ENCODE measurements at places on chromosomes 3 and 15.
A peak's percentile ranks its signal among the peaks of the same experiment; 100 is the strongest.

DNA sequence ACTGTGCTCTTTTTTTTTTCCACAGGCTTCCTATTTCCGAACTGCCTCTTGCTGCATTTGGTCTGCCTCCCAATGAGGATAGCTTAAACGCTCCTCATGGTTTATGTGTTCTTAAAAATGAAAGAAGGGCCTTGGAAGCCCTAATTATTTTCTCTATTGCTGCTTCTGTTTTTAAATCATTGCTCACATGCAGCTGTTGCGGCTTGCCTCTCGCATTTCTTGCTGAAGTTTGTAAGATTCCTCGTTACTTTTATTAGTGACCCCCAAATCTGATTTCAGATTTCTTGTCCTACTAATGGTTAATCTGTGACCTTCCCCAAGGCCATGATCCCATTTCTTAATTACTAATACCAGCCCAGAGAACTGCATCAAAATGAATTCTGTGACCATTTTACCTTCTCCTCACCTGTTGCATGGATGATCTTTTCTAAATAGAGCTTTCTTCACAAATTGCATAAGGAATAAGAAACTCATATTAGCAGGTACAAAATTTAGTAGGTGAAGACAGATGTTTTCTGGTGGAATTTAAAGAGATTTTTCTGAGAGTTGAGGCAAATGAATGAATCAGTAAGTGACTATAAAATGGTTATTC, 1.8 kb downstream of the UBE2E1 start:
- no peak for DNase-seq

- DNase-seq: no peak
Measured at GRCh38 chr3:60010781-60011180, 961.0 kb upstream of the CFAP20DC start.

DNA sequence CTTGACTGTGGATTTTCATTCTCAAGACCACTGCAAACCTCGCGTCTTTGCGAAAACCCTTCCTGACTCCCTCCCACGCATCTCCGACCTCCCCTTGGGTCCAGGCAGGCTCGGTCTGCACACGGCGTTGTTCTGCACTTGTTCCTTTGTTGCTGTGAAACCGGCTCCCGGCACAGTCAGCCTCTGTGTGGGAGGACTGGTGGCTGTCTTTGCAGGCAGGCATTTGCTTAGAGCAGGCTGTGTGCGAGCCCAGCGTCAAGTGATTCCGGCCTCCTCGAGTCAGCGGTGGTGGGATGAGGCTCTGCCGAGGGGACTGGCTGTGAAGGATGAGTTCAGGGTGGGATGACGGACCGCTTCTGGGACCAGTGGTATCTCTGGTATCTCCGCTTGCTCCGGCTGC, 102.6 kb upstream of the ROPN1 start:
- DNase-seq: no peak

DNA sequence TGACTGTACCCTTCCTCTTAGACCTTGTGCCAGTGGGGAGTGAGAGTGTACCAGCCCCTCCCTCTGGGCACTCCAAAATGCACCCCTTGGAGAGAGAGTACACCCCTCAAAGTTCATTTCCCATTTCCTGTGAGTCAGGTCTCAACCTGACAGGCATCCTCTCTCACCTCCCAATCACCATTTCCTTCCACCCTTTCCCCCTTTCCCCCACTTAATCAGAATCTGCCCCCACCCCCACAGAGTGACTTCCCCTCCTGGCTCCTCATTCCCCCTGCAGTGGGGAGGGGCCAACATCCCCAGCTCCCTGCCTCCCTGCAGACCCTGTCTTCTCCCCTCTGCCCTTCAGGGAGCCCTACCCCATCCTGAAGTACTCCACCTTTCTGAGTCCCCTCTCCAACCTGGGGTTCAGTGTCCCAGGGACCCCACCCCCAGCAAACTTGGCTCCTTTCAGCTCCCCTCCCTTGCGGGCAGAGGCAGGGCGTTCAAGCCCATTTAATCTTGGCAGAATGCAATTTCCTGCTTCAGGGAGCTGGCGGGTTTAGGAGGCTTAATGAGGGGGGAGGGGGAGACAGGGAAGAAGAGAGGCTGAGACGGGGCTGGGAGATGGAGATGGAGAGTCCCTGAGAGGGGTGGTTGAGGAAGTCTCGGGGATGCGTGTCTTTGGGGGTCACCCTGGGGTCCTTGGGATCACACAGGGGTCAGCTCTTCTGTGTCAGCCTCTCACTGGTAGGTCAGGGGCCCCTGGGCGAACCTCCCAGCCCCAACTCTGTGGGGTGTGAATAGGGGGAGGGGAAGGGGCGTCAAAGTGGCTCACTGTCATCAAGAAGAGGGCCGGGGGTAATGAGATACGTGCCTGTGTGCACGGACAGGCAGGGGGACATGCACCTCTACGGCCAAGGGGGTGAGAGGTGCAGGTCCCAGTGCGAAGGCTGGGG, 16.6 kb upstream of the SEMA3F start:
- DNase-seq: no peak

GRCh38 chr3:1583044-1583443, 490.2 kb downstream of the CNTN6 start:
- DNase-seq: no peak

DNA sequence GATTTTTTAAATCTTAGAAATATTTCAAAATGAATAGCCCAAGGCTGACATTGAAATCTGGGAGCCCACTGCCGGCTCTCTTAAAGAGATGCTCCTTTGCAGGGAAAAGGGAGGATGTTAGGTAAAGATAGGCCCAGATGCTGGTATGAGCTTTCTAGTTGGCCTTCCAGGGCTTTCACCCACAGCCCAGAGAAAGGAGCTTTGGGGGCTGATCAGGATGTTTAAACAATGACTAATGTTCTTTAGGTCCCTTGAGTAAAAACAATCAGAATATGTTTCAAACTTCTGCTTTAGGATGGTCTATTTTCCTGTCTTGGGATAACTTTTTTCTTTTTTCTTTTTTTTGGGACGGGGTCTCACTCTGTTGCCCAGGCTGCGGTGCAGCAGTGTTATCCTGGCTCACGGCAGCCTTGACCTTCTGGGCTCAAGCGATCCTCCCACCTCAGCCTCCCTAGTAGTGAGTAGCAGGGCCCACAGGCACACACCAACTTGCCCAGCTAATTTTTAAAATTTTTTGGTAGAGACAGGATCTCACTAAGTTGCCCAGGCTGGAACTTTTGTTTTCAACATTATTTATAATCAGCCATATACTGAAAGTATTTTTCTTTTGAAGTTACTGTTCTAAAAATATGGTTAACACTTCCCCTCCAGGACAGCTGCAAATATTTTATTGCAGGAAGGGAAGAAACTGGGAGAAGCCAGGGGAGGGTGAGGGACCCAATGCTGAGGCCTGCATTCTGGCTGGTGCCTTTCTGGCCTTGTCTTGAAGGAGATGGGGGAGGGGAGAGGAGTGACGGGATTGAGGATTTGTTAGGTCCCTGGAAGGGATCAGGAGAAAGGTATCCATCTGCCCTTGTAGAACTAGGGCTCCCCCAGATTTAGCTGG, 70.1 kb downstream of the TRAK1 start:
- DNase-seq: no peak

GRCh38 chr3:183287301-183287971, 34.4 kb downstream of the B3GNT5 start:
- peak; percentile 48 for DNase-seq

DNA sequence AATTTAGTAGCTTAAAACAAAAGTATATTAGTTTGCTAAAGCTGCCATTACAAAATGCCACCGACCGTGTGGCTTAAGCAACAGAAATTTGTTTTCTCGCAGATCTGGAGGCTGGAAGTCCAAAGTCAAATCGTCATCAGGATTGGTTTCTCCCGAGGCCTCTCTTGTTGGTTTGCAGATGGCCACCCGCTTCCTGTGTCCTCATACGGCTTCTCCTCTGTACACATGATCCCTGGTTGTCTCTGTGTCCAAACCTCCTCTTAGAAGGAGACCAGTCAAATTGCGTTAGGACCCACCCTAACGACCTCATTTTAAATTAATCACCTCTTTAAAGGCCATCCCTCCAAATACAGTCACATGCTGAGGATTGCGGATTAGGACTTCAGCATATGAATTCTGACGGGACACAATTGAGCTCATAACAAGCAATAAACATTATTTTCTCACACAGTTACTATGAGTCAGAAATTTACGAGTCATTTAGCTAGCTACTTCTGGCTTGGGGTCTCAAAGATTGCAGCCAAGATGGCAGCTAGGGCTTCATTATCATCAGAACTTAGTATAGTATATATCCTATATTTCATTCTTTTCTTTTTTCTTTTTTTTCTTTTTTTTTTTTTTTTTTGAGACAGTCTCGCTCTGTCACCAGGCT, 58.4 kb downstream of the RPL39L start:
- DNase-seq: no peak

DNA sequence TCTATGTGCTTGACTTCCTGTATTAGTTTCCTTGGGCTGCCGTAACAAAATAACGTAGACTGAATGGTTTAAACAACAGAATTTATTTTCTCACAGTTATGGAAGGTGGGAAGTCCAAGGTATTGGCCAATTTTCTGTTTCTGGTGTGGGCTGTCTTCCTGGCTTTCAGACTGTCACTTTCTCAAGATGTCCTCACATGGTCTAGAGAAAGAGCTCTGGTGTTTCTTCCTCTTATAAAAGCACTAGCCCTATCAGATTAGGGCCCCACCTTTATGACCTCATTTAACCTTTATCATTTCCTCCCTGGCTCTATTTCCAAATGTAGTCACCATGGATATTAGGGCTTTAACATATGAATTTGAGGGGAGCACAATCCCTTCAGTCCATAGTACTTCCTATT, 54.6 kb downstream of the SPRED1 start:
- no peak for DNase-seq

- DNase-seq: no peak
Measured at GRCh38 chr3:128107834-128108233, 15.8 kb downstream of the RUVBL1 start.

- no peak for DNase-seq
Measured at GRCh38 chr3:74518610-74519009, 95.8 kb downstream of the CNTN3 start.

DNA sequence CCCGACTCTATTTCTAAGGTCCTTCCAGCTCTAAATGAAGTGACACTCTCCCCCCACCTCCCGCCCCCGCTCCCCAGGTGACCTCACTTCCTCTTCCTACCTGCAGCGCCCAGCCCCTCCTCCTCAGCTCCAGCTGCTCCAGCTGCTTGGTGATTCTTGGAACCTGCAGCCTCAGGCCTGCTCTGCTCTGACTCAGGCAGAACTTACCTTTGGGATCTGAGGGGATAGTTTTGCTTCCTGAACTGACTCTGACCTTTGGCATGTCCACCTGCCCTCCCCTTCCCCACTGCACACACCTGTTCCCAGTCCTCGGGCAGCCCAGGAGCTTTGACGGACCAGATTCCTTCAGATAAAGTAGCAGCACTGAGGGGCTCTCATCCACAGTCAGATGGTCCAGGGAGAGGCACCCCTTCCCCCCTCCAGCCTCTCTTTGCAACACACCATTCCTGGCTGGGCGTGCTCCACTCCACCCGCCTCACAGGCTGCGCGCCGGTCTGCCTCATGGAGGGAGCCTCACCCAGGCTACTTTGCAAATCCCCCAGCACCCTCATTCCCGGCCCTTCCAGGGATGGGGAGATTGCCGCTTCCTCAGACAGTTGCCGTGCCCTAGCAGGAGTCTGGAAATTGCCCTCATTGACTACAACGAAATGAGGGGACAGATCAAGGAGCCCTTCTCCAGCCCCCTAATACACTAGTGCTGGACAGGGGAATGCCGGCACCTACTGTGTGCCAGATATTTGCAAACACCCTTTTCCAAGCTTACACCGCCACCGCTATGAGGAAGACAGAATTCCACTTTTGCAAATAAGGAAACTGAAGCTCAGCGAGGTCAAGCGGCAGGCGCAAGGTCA, 692 bp upstream of the C15orf39 start:
- peak; percentile 40 for DNase-seq

DNA sequence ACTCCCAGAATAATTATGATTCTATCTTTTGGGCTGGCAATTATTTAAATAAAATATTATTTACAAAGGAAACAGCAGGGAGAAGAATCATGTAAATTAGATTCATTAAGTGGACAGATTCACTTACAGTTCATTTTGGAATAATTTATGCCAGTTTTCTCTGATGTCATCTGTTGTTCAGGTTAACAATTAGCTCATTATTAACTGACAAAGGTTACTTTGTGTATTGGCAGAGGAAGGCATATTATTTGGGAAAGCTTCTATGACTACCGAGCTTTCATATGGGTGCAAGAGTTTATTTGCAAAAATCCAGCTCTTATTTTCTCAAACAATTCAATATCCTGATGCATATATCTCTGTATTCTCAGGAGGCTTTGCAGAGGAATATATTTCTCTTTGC, 224.4 kb downstream of the CHST2 start:
- no peak for DNase-seq

- DNase-seq: no peak
Measured at GRCh38 chr3:172856795-172857742, 106.5 kb downstream of the ECT2 start.

DNA sequence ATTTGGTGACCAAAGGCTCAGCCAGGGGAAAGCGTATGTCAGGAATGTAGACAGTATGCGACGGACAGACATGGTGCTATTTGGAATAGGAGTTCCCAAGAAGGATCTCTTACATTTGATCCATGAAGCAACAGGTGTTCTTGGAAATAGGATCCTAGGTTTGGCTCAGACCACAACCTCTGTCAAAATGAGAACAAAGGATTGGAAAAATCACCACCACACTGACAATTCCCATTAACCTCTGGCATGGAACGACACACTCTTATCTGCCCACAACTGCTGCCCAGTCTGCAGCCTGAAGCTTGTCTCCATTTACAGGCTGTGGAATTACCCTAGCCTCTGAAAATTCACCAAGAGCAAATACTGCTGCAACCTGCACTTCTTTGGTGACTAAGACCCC, 33.6 kb upstream of the LRRN1 start:
- no peak for DNase-seq

DNA sequence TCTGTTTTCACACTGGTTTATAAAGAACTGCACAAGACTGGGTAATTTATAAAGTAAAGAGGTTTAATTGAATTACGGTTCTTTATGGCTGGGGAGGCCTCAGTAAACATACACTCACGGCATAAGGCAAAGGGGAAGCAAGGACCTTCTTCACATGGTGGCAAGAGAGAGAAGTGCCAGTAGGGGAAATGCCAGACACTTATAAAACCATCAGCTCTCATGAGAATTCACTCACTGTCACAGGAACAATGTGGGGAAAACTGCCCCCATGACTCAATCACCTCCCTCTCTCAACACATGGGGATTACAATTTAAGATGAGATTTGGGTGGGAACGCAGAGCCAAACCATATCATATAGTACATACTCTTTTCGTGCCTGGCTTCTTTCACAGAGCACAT, 42.4 kb downstream of the MAP2K1 start:
- no peak for DNase-seq

DNA sequence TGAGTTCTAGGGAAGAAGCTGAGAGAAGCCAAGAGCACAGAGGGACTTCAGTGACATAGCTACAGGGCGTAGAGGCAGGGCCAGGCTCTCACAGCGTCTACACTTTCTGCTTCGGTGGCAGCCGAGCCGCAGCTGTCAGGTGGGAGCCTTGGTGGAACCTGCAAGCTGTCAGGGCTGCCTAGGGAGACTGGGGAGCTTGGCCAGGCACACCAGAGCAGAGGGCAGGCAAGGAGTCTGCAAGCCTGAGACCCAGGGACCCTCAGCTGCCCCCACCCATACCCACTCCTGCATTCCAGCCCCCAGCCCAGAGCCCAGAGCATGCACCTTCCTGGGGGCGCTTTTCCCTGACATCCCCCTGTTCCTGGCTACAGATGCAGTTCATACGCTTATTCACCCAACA, 13.4 kb upstream of the KLF15 start:
- DNase-seq: no peak

Measured in SHP77 (cell line).